ENCODE measurements at places on chromosomes 7 and 10.

DNA sequence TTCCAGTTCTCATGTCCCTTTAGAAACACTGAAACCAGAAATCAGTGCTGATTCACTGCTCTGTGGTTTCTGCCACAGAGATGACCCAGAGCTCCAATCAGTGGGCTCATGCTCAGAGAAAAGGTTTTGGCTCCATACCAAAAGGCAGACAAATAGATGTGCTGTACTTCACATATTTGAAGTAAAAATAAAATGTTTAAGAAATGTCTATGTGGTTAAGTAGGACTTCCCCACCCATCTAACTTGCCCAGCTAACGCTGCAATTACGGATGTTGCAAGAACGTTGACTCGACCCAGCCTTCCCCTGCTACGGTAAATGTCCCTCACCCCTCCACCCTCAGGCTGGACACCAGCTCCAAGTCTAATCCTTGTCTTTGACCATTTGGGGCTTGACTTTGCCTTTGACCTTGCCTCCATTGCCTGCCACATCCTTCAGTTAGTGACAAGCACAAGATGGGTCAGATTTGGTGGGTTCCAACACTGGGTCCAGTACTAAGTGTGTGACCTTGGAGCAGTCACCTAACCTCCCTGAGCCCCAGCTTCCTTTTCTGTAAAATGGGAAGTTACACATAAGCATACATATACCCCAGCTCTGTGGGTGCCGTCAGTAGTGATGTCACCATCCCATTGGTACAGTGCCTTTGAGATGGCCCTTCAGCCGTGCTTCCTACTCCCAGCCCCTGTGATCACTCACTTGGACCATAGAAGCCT lies 95.8 kb downstream of the CHST15 start:
- peak; percentile 96 for DNase-seq

GRCh38 chr10:24465891-24466818 lies 257.2 kb downstream of the KIAA1217 start:
- DNase-seq = no peak

DNA sequence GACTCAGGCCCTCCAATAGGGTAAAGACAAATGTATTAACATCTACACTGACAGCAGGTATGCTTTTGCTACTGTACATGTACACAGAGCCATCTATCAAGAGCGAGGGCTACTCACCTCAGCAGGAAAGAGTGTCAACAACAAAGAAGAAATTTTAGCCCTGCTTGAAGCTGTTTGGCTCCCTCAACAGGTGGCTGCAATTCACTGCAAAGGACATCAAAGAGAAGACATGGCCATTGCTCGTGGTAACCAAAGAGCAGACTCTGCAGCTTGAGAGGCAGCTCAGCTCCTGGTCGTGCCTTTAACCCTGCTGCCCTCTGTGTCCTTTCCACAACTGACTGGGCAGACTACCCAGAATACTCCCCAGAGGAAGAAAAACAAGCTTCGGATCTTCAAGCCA lies 5.1 kb downstream of the AKR1B15 start:
- no peak for DNase-seq

- no peak for DNase-seq
These were observed 19.8 kb downstream of the PRSS2 start for GRCh38 chr7:142790555-142790954.

DNA sequence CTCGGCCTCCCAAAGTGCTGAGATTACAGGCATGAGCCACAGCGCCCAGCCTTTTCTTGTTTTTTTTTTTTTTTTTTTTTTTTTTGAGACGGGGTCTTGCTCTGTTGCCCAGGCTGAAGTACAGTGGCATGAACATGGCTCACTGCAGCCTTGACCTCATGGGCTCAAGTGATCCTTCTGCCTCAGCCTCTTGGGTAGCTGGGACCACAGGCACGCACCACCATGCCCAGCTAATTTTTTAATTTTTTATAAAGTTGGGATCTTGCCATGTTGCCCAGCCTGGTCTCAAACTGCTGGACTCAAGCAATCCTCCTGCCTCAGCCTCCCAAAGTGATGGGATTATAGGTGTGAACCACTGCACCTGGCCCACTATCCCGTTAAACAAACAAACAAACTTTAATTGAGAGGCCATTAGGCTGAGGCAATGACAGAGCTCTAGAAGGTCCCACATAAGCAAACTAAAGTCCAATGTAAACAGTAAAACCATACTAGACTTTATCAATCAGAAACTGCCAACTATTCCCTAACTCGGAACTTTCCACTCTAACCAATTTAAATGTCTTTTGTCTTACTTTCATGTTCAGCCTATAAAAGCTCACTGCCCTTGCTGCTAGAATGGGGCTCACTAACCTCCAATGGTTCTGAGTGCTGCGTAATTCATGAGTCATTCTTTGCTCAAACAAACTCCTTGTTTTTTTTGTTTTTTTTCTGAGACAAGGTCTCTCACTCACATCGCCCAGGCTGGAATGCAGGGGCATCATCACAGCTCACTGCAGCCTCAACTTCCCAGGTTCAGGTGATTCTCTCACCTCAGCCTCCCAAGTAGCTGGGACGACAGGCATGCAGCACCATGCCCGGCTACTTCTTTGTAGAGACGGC lies 1.9 kb downstream of the DHX32 start:
- DNase-seq = peak; percentile 31

- peak; percentile 82 for DNase-seq
These were observed 4.2 kb downstream of the KIFBP start for GRCh38 chr10:68992636-68993440.

- DNase-seq = no peak
These were observed 636.8 kb downstream of the ETV1 start for GRCh38 chr7:13352677-13353076.

GRCh38 chr7:46759711-46760480 lies 822.0 kb downstream of the TNS3 start:
- DNase-seq = peak; percentile 37

GRCh38 chr7:140242057-140243031 lies 65.6 kb upstream of the KDM7A start:
- DNase-seq = no peak

DNA sequence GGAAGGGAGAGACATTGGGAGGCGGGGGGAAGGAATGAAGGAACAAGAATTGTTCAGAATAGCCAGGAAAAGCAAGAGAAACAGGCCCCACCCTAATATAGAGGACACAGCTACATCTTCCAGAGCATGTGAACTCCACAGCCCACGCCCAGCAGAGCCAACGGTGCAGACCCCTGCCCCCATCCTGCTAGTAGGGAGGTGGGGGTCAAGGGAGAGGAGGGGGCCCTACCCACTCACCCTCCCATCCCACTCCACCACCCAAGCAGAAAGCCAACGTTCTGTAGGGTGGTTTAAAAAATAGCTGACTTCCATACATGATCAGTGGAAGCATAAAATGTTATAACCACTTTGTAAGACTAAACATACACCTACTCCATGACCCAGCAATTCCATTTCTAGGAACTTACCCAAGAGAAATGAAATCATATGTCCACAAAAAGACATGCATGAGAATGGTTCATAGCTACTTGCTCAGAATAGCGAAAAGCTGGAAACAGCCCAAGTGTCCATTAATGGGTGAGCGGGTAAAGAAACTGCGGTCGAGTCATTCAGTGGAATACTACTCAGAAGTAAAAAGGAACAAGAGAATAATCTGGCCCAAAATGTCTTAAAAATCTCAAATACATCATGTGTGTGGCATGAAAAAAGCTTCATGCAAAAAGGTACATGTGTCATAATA lies 31.8 kb downstream of the CTBP2 start:
- DNase-seq = no peak

DNA sequence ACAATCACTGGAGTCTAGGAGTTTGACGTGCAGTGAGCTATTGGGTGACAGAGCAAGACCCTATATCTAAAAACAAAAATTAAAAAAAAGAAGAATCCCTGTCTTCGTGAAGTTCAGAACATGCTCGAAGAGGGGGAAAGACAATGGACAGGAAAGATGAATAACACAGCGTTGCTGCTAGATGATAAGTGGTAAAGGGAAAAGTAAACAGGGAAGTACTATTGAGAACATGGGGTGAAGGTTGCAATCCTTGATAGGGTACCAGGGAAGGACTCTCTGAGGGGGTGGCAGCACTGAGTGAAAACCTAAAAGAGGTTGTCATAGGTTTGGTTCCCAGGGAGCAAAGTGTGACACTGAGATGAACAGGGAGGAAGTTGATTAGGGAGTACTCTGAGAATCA lies 2.8 kb upstream of the ABRAXAS2 start:
- DNase-seq = no peak

GRCh38 chr10:51047857-51048256 lies 26.4 kb upstream of the PRKG1 start:
- no peak for DNase-seq

DNA sequence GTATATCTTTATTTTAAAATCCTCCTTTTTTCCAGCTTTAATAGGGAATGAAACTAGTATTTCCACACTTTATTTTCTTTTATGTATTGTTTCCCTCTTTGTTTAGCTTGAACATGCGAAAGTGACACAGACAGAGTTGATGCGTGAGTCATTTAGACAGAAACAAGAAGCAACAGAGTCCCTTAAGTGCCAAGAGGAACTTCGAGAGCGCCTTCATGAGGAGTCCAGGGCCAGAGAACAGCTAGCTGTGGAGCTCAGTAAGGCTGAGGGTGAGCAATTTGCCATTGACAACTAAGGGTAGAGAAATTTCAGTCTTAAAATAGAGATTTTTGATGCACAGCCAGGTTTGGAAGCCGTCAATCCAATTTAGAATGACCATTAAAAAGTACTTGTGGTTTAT lies 73.1 kb downstream of the CYP51A1 start:
- DNase-seq = no peak

DNA sequence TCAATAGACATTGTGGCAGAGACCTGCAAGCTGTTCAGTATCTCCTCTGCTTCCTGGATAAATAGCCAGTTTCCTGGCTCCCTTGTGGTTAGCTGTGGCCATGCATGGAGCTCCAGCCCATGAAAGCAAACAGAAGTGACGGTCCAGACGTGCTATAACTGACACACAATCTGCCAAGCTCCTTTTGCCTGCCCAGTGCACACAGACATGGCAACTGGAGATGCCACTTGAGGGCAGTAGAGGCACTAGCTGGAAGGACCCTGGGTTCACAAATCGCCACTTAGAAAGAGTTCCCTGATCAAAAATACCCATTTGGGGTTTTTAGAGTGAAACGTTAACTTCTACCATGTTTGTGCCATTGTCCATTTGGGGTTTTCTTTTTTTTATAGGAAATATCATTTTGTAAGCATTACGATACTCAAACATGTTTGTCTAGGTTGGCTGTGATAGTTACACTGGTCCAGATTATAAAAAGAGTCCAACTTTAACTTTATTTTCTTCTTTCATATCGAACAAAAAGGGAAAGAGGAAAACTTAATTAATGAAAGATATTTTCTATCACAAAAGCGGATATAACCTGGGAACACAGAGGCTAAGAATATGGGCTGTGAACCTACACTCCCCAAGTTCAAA lies 31.3 kb downstream of the KIN start:
- DNase-seq = no peak

- no peak for DNase-seq
These were observed 312.1 kb upstream of the SHH start for GRCh38 chr7:156124356-156124755.

- DNase-seq = no peak
These were observed 57.8 kb downstream of the ZMIZ1 start for GRCh38 chr10:79126351-79127080.

DNA sequence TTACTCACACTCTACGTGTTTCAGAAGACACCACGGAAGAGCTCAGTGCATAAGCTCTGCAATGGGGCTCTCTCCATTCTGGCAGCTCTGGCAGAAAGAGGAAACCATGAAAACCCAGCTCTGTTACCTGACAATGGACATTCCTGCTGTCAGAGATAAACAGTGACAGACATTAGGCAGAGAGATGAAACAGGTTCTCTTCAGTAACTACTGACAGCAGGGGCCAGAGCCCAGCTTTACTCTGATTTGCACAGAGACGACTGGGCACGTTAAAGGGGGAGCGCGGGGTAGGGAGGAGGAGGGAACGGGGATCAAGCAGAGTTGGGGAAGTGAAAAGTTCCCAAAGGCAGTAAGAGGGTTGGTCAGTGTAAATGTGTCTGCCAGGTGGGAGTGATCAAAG lies 206.1 kb downstream of the RAMP3 start:
- DNase-seq = no peak

- DNase-seq = no peak
These were observed 102.9 kb upstream of the ARMC3 start for GRCh38 chr10:22824984-22825383.

DNA sequence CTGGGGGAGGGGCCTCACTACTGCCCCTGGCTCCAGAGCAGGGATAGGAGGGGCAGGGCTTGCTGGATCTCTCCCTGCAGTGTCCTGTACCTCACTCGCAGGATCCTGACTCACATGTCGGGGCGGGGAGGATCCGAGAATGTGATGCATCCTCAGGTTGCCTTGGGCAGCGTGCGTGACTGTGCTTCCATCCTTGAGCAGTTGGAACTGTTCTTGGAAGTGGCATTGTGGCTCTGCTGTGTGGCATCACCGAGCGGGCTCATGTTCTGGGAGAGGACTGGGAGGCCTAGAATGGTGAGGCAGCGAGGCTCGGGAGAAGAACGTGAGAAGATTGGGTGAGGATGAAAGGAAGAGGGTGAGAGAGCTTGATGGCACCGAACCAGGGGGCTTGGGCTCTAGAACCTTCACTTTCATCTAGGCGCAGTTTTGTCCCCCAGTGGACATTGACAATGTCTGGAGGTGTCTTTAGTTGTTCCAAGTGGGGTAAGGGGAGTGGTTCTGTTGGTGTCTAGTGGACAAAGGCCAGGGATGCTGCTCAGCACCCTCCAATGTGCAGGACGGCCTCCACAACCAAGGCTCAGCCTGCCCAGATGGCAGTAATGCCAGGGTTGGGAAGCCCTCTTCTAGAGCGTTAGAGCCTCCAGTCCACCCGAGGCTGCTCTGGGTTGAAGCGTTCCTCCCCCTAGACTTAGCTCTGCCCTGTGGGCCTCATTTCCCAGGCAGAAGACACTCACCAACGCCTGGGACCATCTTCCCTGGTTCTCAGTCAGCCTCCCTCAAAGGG lies 8.4 kb downstream of the RARRES2 start:
- no peak for DNase-seq

GRCh38 chr10:37758074-37758473 lies 99.3 kb downstream of the ZNF248 start:
- no peak for DNase-seq

DNA sequence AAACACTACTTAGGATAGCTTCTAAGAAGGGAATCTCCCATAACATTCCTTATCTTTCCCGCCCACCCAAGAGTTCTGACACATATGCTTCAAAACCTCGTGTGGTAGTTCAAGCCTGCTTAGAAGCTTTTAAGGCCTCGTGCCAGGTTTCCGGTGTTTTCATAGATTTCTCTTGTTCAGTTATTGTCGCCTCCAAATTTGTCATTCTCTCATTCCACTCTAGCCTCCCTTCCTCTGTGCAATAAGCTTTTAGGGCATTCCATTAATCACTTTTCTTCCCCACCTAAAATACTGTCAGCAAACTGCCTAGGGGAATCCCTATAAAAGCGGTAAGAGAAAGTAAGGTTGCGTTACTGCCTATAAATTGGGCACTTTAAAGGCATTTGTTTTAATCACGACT lies 718 bp upstream of the BPGM start:
- DNase-seq = no peak

- no peak for DNase-seq
These were observed 416.0 kb downstream of the CALN1 start for GRCh38 chr7:71996141-71996540.

- no peak for DNase-seq
These were observed 33.4 kb upstream of the SLC39A12 start for GRCh38 chr10:17918187-17918903.
